Fibroblast of the aortic adventitia (primary cell): ENCODE measurements at places on chromosomes 1 and 21.

GRCh38 chr21:42366292-42367010 is at the start of gene TFF1:
TSS of gene TFF1 (minus strand) at chr21:42366535. CDS start at chr21:42366495, 40 bp downstream.
- no peak for DNase-seq

- peak; percentile 20 for DNase-seq
These were observed 9.9 kb upstream of the COG2 start for GRCh38 chr1:230632273-230632873.

DNA sequence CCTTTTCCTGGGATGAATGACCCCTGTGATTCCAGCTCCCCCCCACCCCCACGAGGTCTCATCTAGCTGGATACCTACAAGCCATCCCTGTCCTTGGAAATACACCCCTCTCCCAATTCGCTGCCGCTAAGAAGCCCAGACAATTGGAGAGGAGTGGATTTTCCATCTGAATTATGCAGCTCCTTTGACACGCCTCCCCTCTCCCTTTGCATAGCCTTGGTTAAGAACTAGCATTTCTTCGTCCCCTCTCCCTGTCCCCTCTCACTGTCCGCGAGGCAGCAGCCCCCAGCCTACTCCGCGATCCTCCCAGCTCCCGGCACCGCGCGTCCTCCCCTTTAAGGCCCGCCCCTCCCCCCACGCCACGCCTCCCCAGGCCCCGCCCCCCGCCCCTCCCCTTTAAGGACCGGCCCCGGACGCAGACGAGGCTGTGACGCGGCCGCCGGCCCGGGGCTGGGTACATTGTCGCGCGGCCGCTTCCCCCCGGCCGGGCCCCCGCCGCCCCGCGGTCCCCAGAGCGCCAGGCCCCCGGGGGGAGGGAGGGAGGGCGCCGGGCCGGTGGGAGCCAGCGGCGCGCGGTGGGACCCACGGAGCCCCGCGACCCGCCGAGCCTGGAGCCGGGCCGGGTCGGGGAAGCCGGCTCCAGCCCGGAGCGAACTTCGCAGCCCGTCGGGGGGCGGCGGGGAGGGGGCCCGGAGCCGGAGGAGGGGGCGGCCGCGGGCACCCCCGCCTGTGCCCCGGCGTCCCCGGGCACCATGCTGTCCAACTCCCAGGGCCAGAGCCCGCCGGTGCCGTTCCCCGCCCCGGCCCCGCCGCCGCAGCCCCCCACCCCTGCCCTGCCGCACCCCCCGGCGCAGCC is at the start of gene MAPKAPK2:
TSS of gene MAPKAPK2 (plus strand) at position 428 of the 856 bp plus-strand sequence. CDS start at position 753, 325 bp downstream.
- DNase-seq, result peak; percentile 53

DNA sequence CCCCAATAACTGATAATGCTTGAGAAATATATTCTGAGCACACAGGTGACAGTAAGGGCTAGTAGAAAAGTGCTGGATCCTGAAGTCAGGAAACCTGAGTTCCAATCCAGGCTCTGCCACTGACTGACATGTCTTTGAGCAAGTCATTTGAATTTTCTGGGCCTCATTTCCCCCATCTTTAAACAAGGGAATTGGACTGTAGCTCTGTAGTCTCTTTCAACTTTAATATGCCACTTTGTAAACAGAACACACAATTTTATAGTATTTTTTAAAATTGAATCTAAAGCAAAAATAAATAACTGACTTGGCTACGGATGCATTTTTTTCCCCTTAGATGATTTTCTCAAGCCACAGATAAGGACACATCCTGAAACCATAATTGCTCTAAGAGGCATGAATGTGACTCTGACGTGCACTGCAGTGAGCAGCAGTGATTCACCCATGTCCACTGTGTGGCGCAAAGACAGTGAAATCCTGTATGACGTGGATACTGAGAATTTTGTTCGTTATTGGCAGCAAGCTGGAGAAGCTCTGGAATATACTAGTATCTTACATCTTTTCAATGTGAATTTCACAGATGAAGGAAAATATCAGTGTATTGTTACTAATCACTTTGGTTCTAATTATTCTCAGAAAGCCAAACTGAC is 37.0 kb downstream of the LRIG2 start:
- peak; percentile 98 for DNase-seq

GRCh38 chr1:162732566-162733335 is 57.8 kb upstream of the HSD17B7 start:
- peak; percentile 32 for DNase-seq

GRCh38 chr1:193657552-193657951 is 471.1 kb upstream of the B3GALT2 start:
- DNase-seq, result no peak
